ENCODE measurements at places on chromosomes 6 and 20.
A peak's percentile ranks its signal among the peaks of the same experiment; 100 is the strongest.

- peak; percentile 54 for DNase-seq
These were observed 3.0 kb upstream of the TMEM14C start for GRCh38 chr6:10719964-10720264.

GRCh38 chr6:12941422-12941821 lies 224.9 kb downstream of the PHACTR1 start:
- no peak for DNase-seq

DNA sequence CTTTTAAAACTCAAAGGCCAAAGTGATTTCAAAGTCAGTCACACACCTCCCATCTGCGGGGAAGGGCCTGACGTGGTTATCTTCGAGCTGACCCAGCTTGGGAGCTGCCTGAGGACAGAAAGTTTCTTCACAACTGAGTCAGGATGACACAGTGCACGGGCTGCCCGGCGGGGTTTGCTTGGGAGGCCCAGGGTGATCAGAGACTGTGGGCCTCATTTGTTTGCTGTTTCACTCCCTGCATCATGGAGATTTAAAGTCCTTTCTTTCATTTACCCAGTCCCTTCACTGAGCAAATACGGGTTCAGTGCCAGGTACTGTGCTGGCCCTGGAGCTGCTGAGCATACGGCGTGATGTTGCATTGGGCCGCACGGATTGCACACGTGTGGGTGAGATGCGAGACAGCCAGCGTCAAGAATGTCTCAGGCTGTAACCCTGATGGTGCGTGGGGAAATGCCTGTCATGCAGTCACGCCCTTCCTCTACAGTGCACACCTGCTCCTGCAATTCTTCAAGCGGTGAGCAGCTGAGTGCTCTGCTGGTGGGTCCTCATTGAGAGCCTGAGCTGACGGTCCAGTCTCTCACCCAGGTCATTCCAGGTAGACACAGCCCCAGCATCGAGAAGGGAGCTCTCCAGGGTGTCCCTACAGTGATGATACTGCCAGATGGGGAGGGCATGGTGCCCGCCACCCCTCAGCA lies 82.7 kb upstream of the PMEPA1 start:
- DNase-seq: no peak

GRCh38 chr6:167786853-167787675 lies 39.6 kb upstream of the AFDN start:
- DNase-seq: no peak

DNA sequence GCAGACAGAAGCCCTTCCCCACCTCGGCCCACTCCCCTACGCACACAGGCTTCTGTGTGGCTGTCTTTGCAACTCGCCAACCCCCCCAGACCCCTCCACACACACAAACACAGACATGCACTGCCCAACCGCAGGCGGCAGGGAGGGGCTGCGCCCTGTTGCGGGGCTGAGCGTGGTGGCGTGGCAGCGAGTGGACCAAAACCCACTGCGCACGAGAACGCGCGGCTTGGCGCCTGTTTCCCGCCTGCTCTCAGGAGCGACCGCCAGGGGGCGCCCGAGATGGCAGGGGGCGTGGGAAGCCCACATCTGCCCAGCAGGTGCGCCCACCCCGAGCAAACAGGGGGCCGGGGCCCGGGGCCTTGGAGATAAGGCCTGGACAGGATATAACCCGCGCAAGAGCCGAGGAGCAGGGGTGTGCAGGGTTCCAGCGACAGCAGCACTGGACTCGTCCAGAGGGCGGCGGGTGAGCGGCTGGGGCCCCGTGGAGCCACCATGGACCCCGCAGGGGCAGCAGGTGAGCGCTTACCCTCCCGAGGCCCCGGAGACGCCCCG lies at the start of gene RBPJL:
TSS of gene RBPJL (plus strand) at position 410 of the 552 bp plus-strand sequence. CDS start at position 493, 83 bp downstream.
- DNase-seq: no peak

DNA sequence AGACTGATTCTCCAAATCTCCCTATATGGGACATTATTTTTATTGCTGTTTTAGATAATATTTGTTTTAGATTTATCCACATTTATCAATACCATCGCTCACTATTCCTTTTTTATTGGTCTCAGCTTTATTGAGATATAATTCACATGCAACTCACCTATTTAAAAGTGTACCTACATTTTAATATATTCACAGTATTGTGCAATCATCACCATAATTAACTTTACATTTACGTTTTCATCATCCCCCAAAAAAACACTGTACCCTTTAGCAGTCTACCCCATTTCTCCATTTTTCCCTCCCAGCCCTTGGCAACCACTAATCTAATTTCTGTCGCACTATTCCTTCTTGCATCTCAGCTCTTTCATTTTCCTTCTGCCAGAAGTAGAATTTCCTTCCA lies 110.8 kb upstream of the HDAC2 start:
- DNase-seq: no peak

- DNase-seq: peak; percentile 72
These were observed 25.8 kb upstream of the TMEM217 start for GRCh38 chr6:37283671-37284151.

DNA sequence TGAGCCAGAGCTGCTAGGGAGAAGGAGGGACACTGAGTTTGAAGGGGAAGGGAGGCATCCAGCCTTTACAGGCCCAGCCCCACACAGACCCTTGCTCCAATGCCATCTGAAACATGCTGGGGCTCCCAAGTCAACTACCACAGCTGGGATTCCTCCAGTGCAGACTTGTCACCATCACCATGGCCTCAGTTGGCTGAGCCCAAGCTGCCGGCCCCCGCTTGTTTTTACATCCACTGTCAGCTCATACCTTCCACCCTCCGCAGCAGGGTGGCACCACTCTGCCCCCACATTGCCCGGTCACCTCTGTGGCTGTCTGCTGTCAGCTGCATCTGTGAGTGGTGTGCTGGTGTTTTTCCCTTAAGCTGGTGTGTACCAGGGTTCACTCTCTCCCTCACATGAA lies 26.1 kb downstream of the GFOD1 start:
- DNase-seq: no peak

- no peak for DNase-seq
These were observed 92.3 kb upstream of the HCRTR2 start for GRCh38 chr6:55082021-55082420.

- DNase-seq: no peak
These were observed 683.8 kb downstream of the DOK5 start for GRCh38 chr20:55159230-55159629.

DNA sequence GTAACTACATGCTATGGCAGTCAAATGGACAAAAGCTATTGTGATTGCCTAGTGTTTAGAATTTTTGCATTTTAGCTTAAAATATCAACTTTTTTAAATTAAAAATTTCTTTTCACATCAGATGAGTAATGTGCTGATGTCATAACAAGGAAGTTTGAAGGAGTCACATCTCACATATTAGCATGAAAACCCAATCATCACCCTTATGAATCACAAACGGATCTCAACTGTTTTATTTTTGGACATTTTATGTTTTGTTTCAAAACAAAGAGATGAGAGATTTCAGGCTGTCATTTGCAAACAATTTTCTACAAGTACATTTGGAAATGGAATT lies 53.6 kb upstream of the TRERF1 start:
- no peak for DNase-seq

- no peak for DNase-seq
These were observed 354.4 kb downstream of the FRK start for GRCh38 chr6:115706324-115706723.

DNA sequence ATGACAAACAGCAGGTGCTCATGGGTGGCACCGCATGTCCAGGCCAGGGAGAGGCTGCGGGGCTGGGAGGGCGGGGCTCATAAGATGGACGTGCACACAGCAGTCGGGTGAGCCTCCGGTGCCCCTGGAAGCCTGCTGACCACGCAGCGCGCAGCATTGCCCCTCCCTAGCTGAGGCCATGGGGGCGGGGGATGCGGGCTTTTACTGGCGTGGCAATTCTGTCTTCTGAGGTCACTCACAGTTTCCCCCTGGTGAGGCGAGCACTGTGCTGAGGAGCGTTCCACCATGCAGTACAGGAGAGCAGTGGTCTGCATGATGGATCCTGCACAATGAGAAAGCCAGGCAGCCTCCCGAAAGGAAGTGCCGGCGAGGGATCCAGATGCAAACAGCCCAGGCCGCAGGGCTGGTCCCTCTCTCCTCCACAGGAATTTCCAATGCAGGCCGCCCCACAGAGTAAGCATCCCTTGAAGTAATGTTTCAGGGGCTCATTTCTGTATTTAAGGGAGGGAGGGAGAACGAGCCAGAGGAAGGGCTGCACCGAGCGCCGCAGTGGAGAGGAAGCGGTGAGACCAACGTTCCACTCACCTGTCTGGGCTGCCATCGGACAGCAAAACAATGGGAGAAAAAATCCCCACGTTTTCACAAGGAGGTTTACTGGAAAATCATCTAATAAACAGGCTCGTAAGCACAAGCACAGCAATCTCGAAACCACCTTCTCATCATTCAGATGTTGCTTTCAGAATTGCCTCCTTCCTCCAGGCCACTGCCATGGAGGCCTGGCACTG lies 56.0 kb downstream of the IRF4 start:
- DNase-seq: no peak

- peak; percentile 48 for DNase-seq
These were observed 11.5 kb downstream of the DHX35 start for GRCh38 chr20:38973645-38974044.

DNA sequence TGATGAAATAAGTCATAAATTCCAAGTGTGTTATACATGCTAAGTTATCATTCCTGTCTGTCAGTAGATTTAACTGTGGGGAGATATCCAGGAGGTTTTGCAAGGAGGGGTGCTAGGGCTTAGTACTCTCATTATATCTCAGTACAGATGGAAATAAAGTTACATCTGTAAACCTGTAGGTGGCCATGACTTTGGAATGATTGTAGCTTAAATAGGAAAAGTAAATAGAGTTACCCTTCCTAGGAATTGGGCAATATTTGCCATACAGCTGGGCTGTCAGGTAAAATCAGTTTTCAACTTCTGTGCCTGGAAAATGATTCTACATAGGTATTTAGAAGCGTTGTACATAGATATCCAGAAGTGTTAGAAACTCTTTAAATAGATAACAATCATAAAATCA lies 19.8 kb upstream of the TGM3 start:
- DNase-seq: no peak

GRCh38 chr20:41030531-41031242 lies 2.1 kb downstream of the TOP1 start:
- DNase-seq: no peak

GRCh38 chr20:40922865-40923264 lies 105.8 kb upstream of the TOP1 start:
- no peak for DNase-seq

DNA sequence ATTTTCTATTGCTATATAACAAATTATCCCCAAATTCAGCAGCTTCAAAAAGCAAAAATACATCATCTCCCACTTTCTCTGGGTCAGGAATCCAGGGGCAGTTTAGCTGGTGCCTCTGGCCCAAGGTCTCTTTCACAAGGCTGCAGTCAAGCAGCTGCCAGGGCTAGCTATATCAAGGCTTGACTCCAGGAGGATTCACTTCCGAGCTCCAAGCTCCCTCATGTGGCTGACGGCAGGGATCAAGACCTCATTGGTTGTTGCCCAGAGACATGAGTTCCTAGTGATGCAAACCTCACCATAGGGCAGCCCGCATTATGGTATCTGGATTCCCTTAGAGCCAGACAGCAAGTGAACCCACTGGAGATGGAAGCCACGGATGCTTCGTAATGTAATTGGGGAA lies 1.3 kb upstream of the VNN1 start:
- DNase-seq: peak; percentile 42

GRCh38 chr6:126300735-126301134 lies 39.2 kb upstream of the CENPW start:
- no peak for DNase-seq

DNA sequence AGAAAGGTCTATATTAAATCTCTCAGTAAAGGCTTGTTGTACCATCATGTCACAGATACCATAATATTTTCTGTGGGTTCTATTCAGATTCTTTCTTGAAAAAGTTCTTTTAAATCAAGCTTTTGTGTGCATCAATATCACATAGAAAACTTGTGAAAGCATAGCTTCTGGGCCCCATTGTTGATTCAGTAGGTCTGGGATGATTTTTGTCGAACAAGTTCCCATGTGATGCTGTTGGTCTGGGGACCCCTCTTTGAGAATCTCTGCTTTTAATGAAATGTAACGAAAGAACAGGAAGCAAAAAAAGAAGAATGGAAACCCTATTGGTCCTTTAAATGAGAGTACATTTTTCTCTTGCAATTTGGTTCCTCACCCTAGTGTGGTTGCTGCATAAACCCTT lies 597.7 kb upstream of the CITED2 start:
- DNase-seq: no peak

GRCh38 chr6:79984261-79984660 lies 20.2 kb upstream of the TTK start:
- DNase-seq: no peak

DNA sequence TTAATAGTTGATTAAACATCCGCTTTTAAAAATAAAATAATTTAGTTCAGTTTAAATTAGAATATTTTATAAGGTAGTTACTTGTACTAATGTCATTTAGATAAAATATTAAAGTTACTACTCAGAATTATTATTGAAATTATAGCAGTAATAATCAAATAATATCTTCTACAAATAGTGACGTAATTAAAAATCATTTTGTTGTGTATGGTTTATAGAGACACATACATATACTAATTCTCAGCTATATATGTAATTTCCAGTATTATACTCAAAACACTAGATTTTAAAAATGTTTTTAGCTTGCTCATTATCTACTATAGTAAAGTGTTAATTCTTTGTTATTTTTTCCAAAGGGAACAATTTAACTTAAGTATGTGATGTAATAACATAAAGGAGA lies 435.2 kb upstream of the MANEA start:
- no peak for DNase-seq

- DNase-seq: no peak
These were observed 44.9 kb upstream of the KCNG1 start for GRCh38 chr20:51067792-51068191.

GRCh38 chr6:21769405-21769861 lies 175.9 kb downstream of the SOX4 start:
- peak; percentile 35 for DNase-seq

DNA sequence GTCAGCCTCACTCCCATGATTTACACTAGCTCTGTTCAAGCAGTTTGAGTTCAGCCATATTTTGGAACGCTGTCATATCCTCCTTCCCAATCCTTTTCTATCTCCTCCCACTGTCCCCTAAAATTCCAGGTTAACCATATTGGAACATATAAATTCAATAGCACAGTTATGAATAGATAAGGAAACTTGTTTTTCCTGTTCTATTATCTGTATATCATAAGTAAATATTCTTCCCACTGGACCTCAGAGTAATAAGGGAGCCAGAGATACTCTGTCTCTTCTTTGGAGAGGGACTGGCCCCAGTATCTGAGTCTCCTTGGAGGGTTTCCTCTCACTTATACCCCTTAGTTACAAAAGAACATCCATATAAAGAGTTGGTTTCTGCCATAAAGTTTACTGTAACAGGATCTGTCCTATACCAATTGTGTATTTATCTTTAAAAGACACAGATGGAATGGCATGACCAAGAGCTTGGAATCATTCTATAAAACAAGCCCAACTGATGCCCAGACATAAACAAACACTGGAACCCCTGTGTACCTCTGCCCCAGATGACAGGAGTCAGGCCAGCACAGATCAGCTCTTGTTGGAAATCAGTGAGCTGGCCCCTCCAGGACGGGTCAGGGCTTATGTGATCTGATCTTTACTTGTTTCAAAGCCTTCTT lies 67.1 kb downstream of the EPB41L2 start:
- DNase-seq: no peak

GRCh38 chr6:37146735-37147157 lies 23.2 kb upstream of the PIM1 start:
- no peak for DNase-seq

GRCh38 chr6:162849269-162849668 lies 121.5 kb downstream of the PACRG start:
- no peak for DNase-seq

GRCh38 chr6:78829407-78829806 lies 37.9 kb upstream of the IRAK1BP1 start:
- no peak for DNase-seq

Data from left cardiac atrium (tissue), 4 donors.